Osteoblast (primary cell): ENCODE measurements at places on chromosomes 4 and X. TPM values are rescaled to one million over a fixed set of nuclear protein-coding genes. Genes with fewer than 3 reads are reported as not detected.

GRCh38 chr4:121236353-121237068 lies 72.4 kb upstream of the TNIP3 start:
- H3K27me3 ChIP-seq = no peaks in the 10 kb centered on the region
- no peak for DNase-seq
- H3K4me3 ChIP-seq = no peak overlapping the region

- peak; percentile 51 for DNase-seq
- H3K27me3 ChIP-seq = no peaks in the 10 kb centered on the region
- no peaks in the 10 kb centered on the region for H3K36me3 ChIP-seq
- H3K4me3 ChIP-seq = no peak overlapping the region
- H3K4me1 ChIP-seq = peaks cover 21% of the 10 kb centered on the region
Observed at GRCh38 chrX:100681599-100681998, 37.6 kb downstream of the SRPX2 start.

SSX2B gene
- total RNA-seq = not detected in 2 replicates

CTSO gene
- 25.0 and 33.0 TPM in 2 replicates for total RNA-seq

DSPP gene
- not detected in 2 replicates for total RNA-seq

TRIML2 gene
- total RNA-seq = under 0.01 TPM in 1 of 2 replicates, not detected in the other

ADH4 gene
- not detected in 2 replicates for total RNA-seq

HSPA4L gene
- 4.0 and 4.7 TPM in 2 replicates for total RNA-seq
